ENCODE measurements at places on chromosomes 1 and 21.

GRCh38 chr1:154533952-154534844 is 24.3 kb downstream of the UBE2Q1 start:
- DNase-seq: peak; percentile 80

DNA sequence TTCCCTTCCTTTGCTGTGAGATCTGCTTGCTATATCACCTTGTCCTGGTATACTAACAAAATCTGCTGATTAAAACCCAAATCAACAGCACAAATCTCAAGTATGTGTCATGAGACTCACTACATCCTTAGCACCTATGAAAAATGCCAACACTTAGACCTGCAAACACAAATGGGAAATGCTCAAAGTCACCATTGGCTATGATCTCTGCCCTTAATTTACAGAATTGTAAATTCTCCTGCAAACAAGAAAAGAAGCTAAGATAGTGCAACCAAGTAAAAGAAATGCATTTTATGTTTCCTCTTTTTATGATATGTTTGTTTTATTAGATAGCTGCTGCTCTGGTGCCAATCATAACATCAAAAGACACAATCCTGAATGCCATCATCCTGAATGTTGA is 80.8 kb downstream of the DISC1 start:
- no peak for DNase-seq

- DNase-seq: no peak
Observed at GRCh38 chr1:14842361-14842760, 243.9 kb downstream of the KAZN start.

- no peak for DNase-seq
Observed at GRCh38 chr1:234861761-234862160, 251.8 kb upstream of the IRF2BP2 start.

DNA sequence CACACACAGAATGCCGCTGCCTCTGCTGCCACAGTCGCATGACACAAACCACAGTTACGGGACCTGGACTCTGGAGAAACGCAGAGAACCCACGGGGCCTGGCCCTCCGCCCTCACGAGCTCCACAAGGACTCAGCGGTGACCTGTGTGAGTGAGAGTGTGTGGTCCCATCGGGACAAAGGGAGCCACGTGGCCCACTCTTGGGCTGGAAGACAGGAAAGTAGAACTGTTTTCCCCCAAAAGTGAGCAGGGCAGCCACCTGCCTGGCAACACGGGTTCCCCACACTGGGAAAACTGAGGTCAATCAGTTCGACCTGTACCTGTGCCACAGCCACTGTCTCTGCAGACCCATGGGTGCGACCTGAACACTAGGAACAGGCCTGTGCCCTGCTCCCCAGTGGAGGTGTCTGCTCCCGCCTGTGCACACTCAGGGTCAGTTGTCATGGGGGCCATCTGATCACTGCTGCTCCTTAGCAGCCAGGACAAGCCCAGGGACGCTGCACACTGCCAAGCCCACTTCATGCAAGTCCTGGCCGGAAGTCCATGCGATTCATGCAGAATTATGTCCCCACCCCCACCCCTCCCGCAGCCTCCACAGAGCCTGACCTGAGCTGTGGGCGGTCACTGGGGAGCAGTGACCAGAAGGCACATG is 54.4 kb upstream of the ADARB1 start:
- DNase-seq: no peak

- no peak for DNase-seq
Observed at GRCh38 chr1:26010825-26011224, 10.8 kb upstream of the EXTL1 start.

GRCh38 chr1:230172016-230172537 is 105.0 kb downstream of the GALNT2 start:
- DNase-seq: no peak

DNA sequence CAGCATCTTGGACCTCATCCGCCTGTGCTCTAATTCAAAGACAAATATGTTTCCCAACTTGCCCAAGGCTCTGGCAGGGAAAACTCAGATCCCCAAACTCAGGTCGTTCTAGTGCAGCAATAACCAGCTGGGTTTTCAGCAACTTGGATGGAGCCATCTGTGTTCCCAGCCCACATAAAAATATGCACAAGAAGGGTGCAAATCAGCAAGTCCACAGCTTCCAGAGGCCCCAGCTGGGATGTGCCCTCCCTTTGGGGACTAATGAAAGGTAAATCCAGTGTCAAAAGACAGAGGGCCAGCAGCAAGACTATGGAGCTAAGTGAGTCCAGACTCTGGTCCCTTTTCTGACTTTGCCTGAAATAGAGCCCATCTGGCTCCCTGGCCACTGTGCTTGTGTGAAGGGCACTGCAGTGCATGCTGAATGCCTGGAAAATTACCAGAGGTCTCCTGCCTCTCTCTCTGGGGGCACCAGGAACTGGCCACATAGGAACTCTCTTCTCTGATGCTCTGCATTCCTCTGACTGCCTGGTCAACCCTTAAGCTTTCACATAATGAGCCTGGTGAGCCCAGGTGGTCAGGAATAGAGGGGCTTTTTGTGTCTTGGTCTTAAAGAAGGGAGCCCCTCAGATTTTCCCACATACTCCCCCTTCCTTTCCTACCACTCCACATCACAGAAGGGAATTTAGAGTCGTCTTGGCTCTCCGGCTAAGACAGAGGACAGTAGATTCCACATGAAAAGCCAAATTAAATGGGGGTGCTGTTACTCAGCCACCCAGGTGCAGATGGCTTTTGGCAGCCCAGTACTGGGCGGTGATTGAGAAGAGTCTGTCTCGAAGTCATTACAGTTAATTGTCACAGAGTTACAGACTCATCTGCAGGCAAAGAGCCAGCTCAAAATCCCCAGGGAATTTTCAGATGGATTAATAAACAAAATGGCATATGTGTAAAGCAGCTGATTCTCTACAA is 88.1 kb upstream of the C1orf21 start:
- DNase-seq: no peak

- DNase-seq: no peak
Observed at GRCh38 chr1:24127801-24128363, 15.1 kb downstream of the IL22RA1 start.

GRCh38 chr1:34863501-34863900 is 4.0 kb upstream of the SMIM12 start:
- DNase-seq: no peak

- DNase-seq: peak; percentile 48
Observed at GRCh38 chr21:41507521-41508414, at the start of gene TMPRSS2. Gene TMPRSS2 (minus strand): TSS chr21:41508158. CDS start chr21:41498133, 10,025 bp downstream.

GRCh38 chr1:30616759-30617158 is 106.6 kb downstream of the MATN1 start:
- no peak for DNase-seq

GRCh38 chr1:99589186-99589636 is 56.7 kb upstream of the PALMD start:
- DNase-seq: peak; percentile 30

- no peak for DNase-seq
Observed at GRCh38 chr21:15444118-15444960, 285.4 kb upstream of the USP25 start.

GRCh38 chr1:160353223-160353622 is 10.0 kb downstream of the NCSTN start:
- DNase-seq: no peak

DNA sequence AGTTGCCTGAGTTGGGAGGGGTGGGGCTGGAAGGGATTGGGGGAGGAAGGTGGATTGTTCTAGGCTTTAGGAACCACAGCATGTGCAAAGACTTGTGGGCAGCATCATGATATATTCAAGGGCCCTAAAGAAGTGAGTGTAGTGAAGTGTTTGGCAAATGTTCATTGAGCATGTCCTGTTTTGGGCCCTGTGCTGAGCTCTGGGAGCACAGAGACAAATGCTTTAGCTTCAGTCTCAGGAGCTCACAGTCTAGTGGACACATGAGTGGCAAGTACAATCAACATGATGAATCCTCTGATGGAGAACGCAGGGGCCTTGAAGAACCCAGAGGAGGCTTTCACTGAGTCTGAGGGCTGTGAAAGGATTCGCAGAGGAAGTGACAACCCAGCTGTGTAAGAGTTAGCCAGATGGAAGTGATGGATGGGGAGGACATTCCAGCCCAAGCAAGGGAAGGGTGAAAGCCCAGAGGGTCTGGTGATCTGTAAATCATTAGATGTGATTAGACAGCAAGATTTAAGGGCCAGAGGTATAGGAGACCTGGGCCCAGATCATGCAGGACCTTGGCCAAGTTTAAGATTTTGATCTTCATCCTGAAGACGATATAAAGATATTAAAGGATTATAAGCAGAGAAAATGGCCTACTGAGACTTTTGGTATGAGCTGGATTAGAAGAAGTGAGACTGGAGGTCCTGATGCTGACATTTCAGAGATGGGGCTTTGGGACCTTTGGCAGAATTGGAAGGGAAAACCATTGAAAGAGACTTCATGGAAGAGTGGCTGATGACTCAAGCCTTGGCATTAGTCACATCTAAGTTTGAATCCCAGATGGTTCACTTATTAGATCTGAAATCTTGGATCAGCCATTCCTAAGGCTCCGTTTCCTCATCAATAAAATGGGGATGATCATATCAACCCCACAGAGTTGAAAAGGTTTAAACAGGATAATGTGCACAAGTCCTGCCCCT is 4.6 kb downstream of the IPO13 start:
- DNase-seq: no peak

DNA sequence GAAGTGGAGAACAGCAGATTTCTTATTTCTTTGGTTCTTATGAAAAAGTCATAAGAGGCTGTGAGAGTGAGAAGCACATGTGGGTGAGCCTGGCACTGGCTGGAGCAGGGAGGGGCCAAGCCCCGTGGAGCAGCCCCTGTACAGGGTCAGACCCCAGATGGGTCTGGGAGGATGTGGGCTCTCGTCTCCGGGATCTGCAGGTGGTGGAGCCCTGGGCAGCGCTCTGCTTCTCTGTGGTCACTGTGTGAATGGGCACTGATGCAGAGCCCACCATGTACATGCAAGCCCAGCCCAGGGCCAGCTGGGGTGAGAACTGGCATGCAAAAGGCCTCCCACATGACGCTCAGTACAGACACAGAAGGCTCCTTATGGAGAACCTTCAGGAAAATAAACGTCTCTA is 67.6 kb downstream of the SIM2 start:
- no peak for DNase-seq

All from HuH-7 (cell line).